ENCODE measurements at places on chromosomes 1 and 21.

DNA sequence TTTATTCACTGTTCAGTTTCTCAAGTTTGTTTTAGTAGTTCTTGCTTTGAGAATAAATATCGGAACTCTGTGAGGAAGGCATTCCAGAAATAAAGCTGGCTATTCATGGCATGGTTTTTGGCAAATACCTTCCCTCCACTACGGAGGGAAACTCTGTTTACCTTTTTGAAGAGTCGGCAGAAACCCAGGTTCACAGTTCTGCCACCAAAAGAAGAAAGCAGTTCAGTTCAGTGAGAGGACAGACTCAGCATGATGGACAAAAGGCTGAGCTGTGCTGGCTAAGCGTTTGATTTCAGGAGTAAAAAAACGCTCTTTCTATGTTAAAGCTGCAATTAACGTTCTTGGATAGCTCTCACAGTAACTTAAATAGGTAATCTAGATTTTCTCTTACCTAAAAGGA, 42.4 kb downstream of the CNN3 start:
- no peak for DNase-seq

DNA sequence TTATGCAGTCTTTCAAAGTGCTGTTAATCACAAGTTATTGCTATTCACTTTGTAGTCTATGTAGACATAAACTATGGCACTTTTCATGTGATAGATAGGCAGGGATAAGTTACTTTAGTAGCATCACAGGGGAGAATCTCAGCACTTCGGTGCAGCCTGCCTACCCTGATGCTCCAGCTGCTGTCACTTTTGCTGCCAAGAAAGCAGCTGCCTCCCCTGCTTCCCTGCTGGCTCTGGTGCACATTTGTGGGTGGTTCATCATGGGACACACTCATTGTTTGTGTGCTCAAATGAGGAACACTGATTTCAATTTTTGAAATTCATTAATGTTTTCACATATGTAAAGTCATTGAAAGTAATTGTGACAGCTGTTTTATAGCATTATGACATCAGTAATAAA, 272.6 kb downstream of the S1PR1 start:
- no peak for DNase-seq

- no peak for DNase-seq
Measured at GRCh38 chr1:115140442-115141144, 51.3 kb upstream of the TSPAN2 start.

DNA sequence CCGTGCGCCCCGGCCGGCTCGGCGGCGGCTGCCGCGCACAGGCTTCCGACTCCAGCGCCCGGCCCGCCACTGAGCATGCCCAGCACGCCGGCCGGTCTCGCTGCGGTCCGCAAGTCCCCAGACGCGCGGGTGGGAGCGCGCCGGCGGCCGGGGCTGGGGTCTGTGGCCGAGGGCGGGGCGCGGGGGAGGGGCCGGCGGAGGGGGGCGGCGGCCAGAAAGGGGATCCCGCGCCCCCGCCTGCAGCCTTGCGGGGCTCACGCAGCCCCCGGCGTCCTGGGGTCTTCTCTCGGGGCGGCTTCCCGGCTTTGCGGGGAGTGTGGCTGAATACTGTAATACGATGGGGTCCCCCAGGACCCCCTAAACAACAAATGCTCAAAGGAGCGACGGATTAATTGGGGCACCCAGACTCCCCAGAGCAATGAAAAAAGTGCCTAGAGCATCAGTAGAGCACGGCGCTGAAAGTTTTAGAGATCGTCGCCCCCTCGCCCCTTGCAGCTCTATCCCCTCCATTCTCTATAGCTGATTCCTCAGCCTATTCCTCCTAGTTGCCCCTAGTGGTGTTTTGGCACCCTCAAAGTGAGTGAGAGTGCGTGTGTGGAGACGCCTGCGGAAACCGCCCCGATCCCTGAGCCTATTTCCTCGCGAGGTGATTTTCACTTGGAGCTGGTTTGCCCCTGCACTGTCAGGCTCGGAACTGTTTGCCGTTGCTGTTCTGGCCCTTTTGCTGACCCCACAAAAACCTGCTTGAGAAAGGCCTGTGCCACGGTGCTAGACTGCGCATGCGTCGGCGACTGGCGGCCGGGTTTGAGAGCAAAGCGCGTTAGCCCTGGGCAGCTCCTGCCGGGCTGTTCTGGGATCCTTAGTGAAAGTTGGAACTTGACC, at the start of gene VAV3:
Gene VAV3, minus strand, starts transcription at position 71 of the 882 bp plus-strand sequence. CDS start 311 bp downstream, outside the sequence.
- DNase-seq = peak; percentile 68

- DNase-seq = no peak
Measured at GRCh38 chr1:38516560-38516959, 343.0 kb downstream of the RRAGC start.

GRCh38 chr21:45370575-45370974, 34.4 kb upstream of the COL18A1 start:
- DNase-seq = no peak

- DNase-seq = no peak
Measured at GRCh38 chr1:159714529-159714928, at the start of gene CRP. Gene CRP, minus strand, starts transcription at chr1:159714589. Its CDS starts 104 bp downstream, at chr1:159714485.

- peak; percentile 88 for DNase-seq
Measured at GRCh38 chr1:27671964-27672749, at the start of gene IFI6. Gene IFI6, minus strand, starts transcription at chr1:27672192. Its CDS starts 2,878 bp downstream, at chr1:27669314.

GRCh38 chr1:93591676-93592550, 89.7 kb downstream of the BCAR3 start:
- no peak for DNase-seq

DNA sequence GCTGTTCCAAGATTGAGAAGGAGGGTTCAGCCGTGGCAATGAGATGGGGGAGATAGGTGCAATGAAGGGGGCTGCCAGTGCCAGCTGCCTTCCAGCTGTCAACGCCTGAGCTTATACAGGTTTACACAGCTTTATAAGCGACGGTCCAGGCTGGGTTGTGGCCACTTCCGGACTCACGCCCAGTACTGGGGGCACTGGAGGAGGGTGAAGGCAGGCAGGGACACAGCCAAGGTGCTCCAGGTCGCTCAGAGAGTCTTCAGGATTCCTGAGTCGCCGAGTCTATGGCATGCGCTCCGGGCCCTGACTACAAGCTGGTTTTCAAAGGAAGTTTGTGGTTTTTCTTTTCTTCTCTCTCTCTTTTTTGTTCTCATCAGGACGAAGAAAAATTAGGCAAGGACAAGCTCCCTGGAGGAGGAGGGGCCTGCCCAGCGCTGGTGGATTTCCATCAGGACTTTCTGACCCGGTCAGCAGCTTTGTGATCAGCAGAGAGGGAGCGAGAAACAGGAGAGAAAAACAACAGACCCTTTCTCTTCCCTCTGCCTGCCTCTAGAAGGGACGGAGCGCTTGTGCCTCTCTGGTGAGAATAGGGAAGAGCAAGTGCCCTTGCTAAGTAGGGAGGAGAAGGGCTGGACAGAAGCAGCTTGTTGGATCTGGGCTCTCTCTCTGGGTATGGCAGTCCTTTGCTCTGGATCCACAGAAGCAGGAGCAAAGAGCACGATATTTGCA, at the start of gene MINDY1:
Gene MINDY1, minus strand, starts transcription at position 576 of the 726 bp plus-strand sequence. CDS start 4,285 bp downstream, outside the sequence.
- DNase-seq = peak; percentile 84

DNA sequence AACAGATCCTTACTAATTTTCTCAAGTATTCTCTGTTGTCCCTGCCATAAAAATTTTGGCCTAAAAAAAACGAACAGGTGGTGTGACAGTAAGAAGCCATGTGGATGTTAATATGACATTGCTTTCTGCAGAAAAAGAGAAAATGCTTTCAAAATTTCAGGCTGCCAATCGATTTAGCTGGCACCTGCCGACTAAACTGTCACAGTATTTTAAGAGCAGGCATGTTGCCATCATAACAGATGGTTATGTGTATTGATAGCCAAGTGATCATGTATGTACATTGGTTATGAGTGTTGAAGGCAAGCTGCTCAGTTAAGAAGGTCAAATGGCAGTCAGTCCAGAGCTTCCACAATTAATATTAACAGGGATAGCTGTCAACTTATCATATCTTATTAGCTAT, 1017.0 kb downstream of the MRPL39 start:
- no peak for DNase-seq

- DNase-seq = no peak
Measured at GRCh38 chr21:33155422-33155821, 74.3 kb upstream of the IFNAR2 start.

- no peak for DNase-seq
Measured at GRCh38 chr21:43209575-43210453, 41.0 kb downstream of the CRYAA start.

GRCh38 chr1:14666962-14667650, 68.6 kb downstream of the KAZN start:
- no peak for DNase-seq

GRCh38 chr1:119988306-119989062, 81.0 kb downstream of the NOTCH2 start:
- no peak for DNase-seq

- no peak for DNase-seq
Measured at GRCh38 chr1:171913385-171913784, 72.1 kb downstream of the DNM3 start.

DNA sequence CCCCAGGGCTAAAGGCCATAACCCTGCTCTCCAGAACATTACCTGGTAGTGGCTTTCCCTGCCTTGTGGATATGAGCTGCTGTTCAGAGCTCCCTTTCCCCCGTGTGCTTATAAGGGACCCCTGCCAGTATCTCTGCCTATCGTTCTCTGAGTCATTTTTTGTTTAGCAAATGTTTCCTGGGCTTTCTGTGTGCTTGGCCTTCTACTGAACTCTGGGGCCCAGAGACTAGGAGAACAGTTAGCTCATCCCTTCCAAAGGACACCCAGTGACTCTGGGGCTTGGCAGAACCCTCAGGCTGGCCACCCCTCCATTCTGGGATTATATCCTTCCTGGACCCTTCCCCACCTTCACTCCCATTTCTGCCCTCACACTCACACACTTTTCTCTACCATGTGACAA, 80.8 kb upstream of the POU3F1 start:
- DNase-seq = no peak

DNA sequence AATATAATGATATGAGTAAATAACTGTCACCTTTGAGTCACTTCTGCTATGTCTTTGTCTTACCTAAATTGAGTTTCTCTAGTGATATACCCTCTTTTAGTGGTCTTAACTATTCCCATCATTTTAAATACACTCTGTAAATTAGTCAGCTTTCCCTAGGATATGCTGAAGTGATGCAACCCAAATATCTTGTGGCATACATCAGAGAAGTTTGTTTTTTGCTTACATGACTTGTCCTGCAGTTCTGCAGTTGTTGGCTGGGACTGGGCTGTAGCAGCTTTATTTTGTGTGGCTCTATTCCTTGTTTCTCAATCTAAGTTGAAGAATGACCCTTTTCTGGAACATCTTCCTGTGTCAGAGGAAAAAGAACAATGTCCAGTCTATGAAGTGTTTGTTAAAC, 76.4 kb downstream of the TTC3 start:
- DNase-seq = no peak

DNA sequence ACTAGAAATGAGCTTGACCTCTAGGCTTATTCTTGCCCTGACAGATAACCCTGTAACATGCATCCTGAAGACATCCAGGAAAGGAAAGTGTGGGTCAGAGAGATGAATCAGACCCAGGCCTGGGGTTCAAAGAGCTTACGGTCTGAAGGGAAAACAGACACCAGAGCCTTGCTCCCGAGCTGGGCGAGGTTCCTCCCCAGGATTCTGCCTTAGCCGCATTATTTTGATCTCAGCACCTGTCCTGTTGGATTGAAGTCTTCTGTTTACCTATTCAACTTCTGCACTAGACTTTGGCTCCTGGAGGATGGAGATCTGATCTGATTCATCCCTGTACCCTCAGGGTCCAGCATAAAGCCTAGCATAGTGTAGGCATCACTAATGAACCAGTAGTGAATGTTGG, 1.9 kb downstream of the CYP4B1 start:
- no peak for DNase-seq

DNA sequence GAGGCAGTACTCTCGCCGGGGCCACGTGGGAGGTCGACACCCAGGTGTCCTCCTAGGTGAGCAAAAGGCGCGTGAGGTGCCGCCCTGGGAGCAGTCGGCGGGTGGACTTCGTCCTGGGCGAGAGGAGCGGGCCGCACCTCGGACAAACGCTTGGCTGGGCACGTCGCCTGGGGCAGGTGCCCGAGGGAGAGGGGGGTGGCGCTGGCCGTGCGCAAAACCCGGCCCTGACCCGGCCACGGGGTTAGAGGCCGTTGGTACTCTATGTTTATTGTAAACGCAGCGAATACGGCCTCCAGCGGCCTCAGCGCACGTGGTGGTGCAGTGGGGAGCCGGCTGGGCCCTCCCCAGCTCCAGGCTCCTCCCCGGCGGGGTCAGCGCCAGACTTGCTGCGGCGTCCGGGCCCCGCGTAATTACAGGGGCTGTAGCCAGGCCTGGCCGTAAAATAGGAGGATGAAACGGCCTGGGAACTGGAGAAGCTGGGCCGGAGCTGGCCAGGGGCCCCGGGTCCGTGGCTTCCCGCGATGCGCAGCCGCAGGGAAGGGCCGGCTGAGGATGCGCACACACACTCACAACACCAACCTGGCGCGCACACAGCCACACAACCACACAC, 1.6 kb upstream of the EFNA1 start:
- no peak for DNase-seq

- no peak for DNase-seq
Measured at GRCh38 chr1:200954434-200954833, 59.7 kb downstream of the INAVA start.

DNA sequence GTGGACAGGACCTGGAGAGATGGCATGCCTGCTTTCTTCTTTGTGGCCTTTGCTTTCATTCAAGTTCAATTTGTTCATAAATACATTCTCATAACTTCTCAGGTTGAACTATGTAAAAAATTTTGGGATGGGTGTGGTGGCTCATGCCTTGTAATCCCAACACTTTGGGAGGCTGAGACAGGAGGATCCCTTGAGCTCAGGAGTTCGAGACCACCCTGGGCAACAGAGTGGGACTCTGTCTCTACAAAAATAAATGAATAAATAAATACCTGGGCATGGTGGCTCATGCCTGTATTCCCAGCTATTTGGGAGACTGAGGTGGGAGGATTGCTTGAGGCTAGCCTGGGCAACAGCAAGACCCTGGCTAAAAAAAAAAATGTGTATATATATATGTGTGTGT, 2.1 kb downstream of the KIF1B start:
- no peak for DNase-seq

GRCh38 chr1:248703674-248704073, 1.1 kb upstream of the OR14I1 start:
- DNase-seq = no peak

DNA sequence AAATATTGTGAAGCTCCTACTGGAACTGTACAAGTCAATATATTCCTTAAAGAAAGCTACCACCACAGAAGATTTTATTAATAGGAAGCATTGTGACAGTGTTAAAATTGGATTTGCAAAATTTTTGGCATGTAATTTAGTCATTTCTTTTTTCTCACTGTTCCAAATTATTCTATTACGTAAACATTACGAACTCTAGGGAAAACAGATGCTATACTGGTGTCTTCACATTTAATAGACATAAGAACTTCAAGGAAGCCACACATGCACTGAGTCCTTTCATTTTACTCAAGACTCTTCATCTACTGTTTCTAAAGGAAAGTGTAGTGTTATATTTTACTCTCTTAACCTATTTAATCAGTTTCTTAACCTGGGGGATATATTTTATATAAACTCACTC, 135.4 kb downstream of the HMCN1 start:
- no peak for DNase-seq

GRCh38 chr21:16912075-16912474, 600.8 kb upstream of the CXADR start:
- no peak for DNase-seq

All from erythroblast (primary cell).